NCI-H510A treated with DMSO at 0.1 percent for 48 hours (cell line): ENCODE measurements at places on chromosomes 11 and 22.

DNA sequence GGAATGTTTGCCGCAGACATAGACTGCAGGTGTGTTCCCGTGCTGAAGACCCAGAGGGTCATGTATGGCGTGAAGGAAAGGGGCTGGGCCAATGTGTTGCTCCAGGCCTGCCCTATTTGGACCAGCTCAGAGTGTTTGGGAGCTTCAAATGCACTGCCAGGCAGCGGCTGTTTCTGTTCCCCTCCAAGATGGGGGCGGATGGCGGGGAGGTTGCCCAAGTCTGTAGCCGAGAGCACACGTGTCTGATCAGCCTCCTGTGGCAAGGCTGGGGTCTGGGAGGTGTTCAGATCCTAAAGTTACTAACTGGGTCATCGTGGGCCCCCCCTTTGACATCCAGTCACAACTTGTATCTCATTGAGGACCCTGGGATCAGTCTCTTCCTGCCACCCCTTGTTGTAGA, 45.5 kb downstream of the CACNA1I start:
- no peak for DNase-seq

DNA sequence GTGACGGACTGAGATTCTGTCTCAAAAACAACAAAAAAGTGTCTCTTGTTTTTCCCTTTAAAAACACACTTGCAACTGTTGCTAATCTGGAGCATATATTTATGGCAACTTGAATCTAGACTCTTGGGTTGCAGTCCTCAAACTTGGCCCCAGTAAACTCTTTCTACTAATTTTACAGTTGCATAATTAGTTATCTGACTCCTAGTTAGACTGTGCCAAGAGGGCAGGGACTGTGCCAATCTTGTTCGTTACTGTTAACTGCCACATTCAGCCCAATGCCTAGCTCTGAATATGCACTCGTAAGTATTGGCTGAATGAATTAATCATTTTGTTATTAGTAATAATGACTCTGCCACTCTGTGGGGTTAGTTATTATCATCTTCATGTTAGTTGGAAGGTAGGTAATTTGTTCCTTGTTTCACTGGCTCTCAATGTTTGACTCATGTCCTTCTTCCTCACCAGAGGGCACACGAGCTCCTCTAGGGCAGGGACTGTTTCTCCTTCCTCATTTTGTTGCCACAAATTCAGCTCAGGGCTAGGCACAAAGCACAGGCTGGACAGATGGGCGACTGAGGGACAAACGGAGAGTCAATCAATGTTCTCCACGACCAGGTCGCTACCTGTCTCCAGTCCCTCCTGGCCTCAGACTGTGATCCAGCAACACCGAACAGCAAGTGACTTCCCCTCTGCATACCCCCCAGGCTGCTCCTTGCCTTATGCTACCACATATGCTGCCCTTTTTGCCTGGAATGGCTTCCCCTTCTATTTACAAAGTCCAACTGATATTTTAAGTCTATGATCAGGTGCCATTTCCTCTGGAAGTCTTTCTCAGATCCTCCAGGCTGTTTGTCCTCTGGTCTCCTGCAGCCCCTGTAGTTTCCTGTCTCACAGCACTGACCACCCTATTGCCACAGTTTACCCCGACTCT, 9.0 kb downstream of the CLPB start:
- DNase-seq = no peak

DNA sequence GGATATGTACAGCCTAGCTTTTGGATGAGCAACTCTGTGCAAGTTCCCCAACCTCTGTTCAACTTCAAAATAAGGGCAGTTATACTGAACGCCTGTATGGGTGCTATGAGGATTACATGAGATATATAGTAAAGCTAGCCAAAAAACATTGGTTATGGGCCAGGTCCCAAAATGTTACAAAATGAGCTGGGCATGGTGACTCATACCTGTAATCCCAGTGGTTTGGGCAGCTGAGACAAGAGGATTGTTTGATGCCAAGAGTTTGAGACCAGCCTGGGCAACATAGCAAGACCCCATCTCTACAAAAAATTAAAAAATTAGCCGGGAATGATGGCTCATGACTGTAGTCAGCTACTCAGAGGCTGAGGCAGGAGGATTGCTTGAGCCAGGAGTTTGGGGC, 118.4 kb downstream of the TEAD1 start:
- no peak for DNase-seq

DNA sequence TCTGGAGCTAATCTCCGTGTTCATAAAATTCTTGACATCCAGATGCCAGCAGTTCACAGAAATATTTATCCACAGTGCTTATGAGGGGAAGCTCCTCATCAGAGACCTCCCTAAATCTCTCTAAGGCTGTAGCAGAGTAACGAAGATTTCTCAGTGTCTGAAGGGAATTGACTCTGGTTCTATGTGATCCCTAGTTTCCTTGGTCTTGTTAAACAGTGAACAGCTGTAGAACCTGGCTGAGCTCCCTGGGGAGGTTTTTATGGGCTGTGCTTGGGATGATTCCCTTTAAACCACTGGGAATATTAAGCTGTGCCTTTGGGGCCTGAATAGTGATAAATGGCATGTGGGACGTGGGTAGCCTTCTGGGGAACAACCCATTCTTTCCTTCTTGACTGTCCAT, 43.7 kb upstream of the ARHGAP20 start:
- DNase-seq = no peak

GRCh38 chr11:68214173-68215086, 1.3 kb upstream of the KMT5B start:
- DNase-seq = no peak

GRCh38 chr11:12112750-12113149, 2.4 kb downstream of the MICAL2 start:
- DNase-seq = no peak

- no peak for DNase-seq
Measured at GRCh38 chr22:45019861-45020655, 10.3 kb upstream of the PHF21B start.

DNA sequence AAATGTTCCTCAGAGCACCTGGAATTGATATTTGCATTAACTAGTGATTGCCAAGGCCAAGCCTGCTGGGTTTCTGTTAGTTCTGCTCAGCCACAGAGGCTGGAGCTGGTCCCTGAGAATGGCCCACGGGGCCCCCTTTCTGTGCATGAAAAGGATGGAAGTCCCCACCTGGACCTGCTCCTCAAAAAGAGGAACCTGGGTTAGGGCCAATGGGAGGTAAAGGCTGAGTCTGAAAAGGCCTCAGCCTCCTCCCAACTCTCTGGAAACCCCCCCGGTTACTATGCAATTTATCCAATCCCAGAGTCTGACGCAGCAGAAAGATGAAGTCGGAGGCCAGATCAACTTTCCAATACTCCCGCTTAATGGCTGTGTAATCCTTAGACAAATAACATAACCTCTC, 6.8 kb upstream of the CREB3L1 start:
- no peak for DNase-seq

- DNase-seq = peak; percentile 19
Measured at GRCh38 chr11:117230999-117231841, 653 bp downstream of the PCSK7 start.

DNA sequence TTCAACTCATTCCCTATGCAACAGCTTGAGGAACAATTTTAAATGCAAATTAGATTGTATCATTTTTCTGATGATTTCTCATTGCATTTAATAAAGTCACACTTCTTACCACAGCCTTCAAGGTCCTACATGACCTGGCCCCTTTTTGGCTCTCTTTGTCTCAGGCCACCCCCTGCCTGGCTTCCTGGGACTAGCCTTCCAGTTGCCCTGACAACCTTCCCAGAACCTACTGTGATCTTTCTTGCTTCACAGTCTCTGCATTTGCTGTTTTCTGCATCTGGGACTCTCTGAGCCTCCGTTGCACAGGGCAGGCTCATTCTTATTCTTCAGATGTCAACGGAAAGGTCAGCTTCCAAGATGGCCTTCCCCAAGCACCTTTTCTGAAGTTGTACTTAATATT, 12.9 kb downstream of the APLNR start:
- no peak for DNase-seq

DNA sequence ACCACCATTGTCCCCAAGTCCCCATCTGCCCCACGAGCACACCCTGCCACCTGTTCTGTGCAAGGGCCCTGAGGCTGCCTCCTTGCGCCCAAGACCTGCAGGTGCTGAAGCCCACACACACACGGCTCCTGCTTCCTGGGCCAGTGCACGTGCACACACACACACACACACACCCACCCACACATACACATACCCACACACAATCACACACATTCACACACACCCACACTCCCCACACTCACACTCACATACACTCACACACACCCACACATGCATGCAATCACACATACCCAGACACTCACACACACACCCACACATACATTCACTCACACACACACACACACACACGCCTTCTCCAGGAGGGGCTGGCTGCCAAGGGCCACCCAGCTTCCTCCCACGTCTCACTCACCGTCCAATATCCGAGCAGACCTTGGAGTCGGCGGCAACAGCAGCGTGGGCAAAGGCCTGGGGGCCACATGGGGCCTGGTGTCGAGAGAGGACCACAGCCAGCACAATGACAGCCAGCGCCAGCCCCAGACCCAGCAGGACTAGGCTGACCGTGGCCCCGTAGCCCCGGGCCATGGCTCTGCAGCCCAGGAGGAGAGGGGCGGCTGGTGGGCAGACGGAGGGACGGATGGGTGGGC, 616 bp downstream of the GGT5 start:
- DNase-seq = no peak

DNA sequence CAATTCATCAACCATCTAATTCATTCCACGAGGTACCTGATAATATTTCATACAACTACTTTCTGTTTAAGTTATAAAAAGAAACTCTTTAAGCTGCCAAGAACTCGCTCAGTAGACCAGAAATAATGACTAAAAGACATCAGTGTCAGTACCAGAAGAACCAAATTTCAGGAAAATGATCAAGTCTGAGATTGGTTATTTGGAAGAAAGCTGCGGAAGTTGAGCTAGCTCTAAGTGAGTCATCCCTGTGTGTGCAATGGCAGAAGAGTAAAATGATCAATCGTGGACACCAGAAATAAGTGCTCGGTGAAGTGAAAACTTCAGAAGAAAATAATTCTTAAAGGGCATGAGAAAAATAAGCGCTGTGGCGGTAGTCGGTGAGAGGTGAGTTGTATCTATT, 933.2 kb upstream of the CHORDC1 start:
- DNase-seq = no peak

DNA sequence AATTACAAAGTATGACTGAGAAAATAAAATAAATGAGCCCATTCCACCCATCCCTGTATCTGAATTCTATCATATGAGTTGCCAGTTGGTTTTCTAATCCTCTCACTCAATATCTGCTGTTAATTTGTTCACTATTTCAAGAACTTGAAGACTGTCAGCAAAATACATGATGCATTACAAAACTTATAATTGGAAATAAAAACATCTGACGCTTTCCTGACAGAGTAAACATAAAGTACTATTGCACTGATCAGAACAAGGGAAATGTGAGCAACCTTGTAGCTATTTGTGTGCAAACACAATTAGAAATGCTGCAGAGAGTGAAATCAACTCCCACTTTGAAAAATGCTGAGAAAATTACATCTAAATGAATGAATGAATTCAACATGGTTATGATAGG, 97.1 kb downstream of the MPPED2 start:
- DNase-seq = no peak

GRCh38 chr22:22750335-22751042, 106.1 kb downstream of the GGTLC2 start:
- no peak for DNase-seq

- DNase-seq = no peak
Measured at GRCh38 chr11:134623711-134624110, 211.7 kb upstream of the B3GAT1 start.

GRCh38 chr11:22680628-22681027, 14.2 kb downstream of the GAS2 start:
- DNase-seq = no peak

DNA sequence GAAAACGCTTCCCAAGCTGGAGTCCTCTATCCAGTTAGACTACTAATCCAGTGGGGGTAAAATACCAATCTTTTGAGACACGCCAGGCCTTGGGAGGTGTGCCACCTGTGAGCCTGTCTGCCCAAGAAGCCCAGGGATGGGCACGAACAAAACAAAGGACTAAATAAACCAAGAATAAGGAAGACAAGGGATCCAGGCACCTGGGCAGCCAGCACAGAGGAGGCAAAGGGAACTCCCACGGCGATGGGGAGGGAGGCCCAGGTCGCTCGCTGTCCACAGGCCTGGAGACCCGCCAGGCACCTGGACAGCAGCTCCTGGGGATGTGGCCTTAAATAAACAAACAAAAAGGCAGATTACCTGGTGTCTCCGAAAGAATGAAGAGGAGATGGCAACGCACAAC, 31.4 kb downstream of the LRFN4 start:
- no peak for DNase-seq

- no peak for DNase-seq
Measured at GRCh38 chr11:17186932-17187692, 20.7 kb downstream of the PIK3C2A start.

- no peak for DNase-seq
Measured at GRCh38 chr22:49992921-49993648, 19.5 kb downstream of the IL17REL start.

DNA sequence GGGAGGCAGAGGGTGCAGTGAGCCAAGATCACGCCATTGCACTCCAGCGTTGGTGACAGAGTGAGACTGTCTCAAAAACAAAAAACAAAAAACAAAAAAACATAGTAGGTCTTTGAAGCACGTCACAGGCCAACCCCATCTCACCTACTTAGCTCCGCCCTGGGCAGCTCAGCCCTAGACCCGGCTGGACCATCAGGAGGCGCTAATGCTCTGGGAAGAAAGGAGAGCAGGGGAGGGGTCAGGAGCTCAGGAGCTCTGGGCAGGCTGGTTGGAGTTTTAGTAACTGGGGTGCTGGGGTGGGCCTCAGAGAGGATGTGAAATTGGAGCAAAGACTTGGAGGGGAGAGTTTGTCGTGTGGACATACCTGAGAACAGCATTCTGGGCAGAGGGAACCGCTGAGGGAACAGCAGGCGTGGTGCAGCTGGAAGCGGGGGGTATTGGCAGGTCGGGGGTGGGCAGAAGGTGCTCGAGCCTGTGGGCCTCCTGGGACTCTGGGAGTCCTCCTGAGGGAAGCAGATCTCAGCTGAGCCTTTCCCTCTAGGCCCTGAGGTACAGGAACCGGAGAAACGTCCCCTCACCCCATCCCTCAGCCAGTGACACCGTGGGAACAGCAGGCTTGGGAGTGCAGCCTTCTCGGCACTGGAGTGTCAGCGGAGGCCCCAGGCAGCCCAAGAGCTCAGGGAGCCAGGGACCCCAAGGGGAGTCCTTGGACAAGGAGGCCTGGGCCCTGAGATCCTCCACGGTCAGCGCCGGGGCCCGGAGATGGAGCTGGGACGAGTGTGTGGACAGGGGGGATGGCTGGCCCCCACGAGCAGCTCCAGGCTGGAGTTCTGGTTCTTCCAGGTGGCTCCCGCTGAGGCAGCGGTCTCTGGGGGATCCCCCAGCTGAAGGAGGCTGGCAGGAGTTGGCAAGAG, 2.2 kb upstream of the RPS6KA4 start:
- peak; percentile 33 for DNase-seq

- no peak for DNase-seq
Measured at GRCh38 chr22:20779818-20780158, 5.9 kb downstream of the SERPIND1 start.
